D721Med (cell line): ENCODE measurements at places on chromosomes 4 and X.

DNA sequence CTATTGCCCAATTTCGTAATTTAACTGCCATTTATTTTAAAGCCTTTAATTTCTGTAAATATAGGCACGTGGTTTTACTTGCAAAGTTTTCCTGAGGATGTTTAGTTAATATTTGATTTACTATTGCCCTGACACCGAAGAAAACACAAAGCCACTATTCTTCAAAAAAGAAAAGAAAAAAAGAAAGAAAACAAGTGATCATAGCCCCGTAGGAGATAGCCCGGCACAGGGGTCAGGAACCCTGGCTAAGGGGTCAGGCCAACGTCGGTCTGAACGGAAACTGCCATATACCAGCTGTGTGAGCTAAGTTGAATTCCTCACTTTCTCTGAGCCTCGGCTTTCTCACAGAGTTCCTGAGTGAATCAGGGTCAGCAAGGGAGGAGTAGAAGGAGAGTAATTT, 17.7 kb upstream of the LAMP2 start:
- DNase-seq: no peak

DNA sequence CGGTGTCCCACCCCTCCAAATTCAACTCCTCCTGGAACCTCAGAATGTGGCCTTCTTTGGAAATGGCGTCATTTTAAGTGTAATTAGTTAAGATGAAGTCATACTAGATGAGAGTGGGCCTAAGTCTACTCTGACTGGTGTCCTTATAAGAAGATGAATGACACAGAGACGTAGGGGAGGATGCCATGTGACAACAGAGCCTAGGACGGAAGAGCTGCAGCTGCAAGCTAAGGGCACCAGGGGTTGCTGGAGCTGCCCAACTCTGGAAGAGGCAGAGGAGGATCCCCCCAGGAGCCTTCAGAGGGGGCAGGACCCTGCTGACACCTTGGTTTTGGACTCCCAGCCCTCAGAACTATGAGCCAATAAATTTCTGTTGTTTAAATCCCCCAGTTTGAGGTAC, 115.1 kb downstream of the STK32B start:
- no peak for DNase-seq

DNA sequence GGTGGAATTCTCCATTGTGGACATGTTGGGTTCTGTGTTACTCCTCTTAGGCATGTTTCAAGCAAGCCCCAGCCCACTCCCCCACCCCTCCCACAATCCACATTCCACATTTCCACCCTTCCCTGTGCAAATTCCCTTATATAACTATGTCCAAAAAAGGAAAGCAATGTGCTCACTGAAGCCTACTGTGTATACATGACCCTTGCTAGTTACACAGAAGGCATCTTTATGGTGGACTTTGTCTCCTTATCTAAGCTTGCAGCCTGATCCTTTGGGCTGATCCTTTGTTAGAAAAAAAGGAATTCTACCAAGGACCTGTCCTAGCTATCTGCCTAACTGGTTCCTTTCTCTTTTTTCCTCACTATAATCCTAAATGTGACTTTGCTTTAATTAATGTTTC, 796.8 kb downstream of the NLGN4X start:
- no peak for DNase-seq

DNA sequence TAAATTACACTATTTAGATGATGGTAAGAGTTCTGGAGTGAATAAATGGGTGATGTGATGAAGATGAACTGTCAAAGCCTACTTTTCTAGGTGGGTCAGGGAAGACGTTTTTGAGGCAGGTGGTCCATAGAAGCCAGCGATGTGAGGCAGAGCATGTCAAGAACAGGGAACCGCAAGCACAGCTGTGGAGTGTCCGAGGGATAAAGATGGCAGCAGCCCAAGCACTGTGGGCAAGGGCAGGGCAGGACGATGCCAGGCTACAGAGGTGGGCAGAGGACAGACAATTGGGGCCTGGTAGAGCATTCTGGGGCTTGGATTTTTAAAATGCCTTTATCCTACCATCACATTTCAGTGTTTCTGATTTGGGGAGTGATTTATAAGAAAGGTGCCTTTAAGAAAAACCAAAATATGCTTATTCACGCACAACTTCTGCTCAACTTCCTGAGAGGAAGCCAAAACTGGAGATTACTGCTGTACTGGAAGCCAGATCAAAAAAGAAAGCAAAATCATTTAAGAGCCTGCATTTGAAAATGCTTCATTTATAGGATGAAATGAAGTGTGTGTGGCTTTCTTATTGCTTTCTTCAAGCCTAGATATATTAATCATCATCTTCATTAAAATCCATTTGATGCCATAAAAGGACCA, 119.0 kb upstream of the WDR17 start:
- DNase-seq: no peak

GRCh38 chr4:148770848-148771247, 328.6 kb upstream of the NR3C2 start:
- DNase-seq: no peak

GRCh38 chrX:57451426-57452020, 140.3 kb upstream of the ZXDB start:
- DNase-seq: no peak

DNA sequence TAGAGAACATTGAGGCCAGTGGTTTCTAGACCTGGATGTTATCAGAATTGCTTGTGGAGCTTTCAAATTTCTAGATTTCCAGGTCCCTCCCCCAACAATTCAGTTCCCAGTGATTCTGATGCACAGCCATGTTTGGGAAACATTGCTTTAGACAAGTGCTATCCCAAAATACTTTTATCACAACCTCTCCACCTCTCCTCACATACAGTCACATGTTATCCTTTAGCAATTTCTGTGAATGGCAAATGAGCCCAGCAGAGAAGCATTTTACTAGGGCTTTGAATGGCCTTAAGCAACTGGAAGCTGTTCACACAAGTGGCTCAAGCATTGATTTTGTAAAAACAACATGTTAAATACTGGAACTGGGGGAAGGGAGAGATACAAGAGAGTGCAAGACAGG, 29.7 kb downstream of the DCX start:
- no peak for DNase-seq

GRCh38 chr4:829761-830600, 4.1 kb upstream of the CPLX1 start:
- no peak for DNase-seq

DNA sequence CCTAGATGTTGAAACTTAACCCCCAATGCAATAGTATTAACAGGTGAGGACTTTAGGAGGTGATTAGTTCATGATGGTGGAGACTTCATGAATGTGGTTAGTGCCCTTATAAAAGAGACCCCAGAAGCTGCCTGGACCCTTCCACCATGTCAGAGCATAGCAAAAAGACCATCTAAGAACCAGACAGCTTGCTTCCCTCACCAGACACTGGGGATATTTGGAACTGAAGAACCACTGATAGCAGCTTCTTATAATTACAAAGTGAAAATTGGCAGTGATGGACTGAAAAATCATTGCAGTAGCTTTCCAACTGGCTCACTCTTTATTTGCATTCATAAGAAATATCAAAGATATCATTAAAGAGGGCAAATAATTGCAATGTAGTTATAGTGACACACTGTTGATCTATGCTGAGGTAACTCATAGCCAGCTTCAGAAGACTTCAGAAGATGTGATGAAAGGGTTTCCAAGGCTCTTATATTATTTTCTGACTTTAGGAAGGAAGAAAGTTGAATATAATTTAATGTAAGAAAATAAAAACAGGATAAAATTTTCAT, 5.8 kb downstream of the RASSF6 start:
- DNase-seq: no peak

DNA sequence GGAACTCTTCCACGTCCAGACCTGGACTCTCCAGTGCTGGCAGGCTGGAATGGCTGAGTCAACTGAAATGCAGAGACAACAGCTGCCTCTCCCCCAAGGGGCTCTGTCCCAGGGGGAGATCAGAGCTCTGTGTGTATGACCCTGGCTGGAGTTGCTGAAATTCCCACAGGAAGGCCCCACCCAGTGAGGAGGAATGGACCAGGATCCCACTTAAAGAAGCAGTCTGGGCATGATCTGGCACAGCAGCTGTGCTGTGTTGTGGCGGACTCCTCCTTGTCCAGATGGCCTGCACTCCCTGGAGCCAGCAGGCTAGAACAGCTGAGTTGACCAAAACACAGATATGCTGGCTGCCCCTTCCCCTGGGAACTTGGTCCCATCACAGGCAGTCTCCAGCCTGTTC, 25.4 kb downstream of the C4orf17 start:
- no peak for DNase-seq

GRCh38 chr4:107743532-107743931, 23.5 kb upstream of the PAPSS1 start:
- no peak for DNase-seq

GRCh38 chr4:88054229-88054628, 46.8 kb downstream of the PKD2 start:
- DNase-seq: no peak

DNA sequence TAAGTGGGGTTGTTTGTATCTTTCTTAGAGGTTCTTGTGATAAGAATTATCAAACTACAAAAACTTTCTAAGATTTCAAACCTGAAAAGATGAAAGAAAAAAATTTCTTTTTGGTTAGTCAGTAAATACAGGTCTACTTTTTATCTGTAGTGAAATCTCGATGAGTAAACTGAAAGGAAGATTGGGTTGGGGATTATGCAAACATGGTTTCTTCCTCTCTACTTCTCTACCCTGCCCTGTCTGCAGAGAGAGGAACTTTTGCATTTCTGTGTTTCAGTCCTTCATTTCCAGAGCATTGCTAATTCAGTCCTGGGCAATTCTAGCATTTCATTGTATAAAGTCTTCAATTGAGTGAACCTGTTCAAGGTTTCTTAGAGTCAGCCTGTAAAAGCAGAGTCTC, 51.6 kb upstream of the IL2 start:
- no peak for DNase-seq

- no peak for DNase-seq
Measured at GRCh38 chr4:75702919-75703411, 21.4 kb upstream of the USO1 start.

GRCh38 chr4:176611951-176612350, 180.8 kb downstream of the VEGFC start:
- DNase-seq: no peak

DNA sequence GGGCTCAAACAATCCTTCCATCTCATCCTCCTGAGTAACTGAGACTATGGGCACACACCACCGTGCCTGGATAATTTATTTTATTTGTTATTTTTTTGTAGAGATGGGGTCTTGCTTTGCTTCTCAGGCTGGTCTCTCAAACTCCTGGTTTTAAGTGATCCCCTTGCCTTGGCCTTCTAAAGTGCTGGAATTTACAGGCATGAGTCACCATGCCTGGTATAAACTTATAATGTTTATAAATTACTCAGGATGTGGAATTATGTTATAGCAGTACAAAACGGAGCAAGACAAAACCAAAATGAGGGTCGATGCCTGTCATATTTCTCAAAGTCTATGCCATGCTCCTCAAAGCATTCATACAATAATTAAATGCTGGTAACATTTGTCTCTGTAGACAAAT, 29.8 kb upstream of the TEX13C start:
- no peak for DNase-seq

GRCh38 chr4:33714971-33715370, 2529.3 kb downstream of the ARAP2 start:
- no peak for DNase-seq

GRCh38 chr4:3703677-3704521, 62.3 kb upstream of the ADRA2C start:
- DNase-seq: no peak

- no peak for DNase-seq
Measured at GRCh38 chr4:3287972-3288570, 4.8 kb upstream of the RGS12 start.

DNA sequence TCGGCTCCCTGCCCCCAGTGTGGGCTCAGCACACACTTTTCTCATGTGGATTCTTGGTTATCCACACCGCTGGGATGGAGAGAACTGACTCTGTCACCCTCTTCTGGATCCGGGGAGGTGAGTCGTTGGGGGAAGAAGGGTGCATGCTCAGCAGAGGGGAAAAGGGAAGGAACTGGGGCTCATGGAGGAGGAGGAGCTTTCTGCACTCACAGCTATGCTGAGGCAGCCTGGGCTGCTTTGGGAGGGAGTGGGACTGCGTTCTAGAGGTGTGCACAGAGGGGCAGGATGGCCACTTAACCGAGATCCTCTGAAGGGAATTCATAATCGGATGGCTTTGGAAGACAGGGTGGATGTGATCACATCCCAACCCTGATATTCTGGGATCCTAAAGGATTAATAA, 51.6 kb downstream of the RTL5 start:
- DNase-seq: no peak

DNA sequence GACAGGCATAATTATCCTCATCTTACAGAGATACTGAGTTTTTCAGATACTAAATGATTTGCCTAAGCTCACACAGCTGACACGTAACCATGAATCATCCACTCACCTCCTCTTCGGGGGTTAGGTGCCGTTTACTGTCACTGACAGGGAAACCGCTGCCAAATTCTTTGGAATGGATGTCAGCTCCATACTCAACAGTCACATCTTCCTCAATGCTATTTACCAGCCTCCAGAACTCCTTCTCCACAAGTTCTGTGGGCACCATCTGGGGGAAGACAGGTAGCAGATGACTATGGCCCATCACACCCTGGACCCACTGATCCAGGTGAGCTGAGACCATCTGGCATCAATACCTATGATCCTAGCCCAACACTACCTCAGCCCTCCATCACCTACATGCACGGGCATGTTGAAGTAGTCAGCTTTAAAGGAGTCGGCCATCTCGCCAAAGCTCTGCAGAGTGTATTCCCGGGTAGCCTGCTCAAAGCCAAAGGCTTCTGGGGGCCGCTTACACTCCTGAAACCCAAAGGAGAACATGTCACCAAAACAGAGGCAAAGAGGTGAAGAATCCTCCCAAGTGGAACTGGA, 13.5 kb downstream of the KDM5C start:
- no peak for DNase-seq

DNA sequence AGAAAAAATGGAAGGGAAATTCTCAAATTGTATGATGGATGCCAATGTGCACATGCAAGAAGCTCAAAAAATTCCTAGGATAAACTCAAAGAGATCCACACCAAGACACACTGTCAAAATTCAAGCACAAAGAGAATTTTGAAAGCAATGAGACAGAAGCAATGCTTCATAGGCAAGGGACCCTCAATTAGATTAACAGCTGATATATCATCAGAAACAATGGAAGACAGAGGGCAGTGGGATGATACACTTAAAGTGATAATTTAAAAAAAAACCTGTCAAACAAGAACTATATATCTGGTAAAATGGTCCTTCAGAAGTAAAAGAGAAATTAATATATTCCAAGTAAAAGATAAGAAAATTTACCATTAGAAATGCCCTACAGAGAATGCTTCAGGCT, 306.3 kb upstream of the PCDH7 start:
- no peak for DNase-seq

- DNase-seq: no peak
Measured at GRCh38 chr4:172480471-172480870, 667.3 kb downstream of the GALNTL6 start.

GRCh38 chrX:104137496-104137895, 19.3 kb downstream of the SLC25A53 start:
- no peak for DNase-seq

GRCh38 chr4:42513748-42514492, 116.6 kb downstream of the SHISA3 start:
- DNase-seq: no peak

- no peak for DNase-seq
Measured at GRCh38 chr4:61507091-61507490, 307.0 kb downstream of the ADGRL3 start.
